NK-92 treated with Interleukin-12 subunit alpha and Interleukin-12 subunit beta, amount 100 ng/mL, for 24 hours (cell line): ENCODE measurements at places on chromosomes 13 and 19.

GRCh38 chr19:4386041-4386782, 14.1 kb downstream of the SH3GL1 start:
- no peak for DNase-seq

DNA sequence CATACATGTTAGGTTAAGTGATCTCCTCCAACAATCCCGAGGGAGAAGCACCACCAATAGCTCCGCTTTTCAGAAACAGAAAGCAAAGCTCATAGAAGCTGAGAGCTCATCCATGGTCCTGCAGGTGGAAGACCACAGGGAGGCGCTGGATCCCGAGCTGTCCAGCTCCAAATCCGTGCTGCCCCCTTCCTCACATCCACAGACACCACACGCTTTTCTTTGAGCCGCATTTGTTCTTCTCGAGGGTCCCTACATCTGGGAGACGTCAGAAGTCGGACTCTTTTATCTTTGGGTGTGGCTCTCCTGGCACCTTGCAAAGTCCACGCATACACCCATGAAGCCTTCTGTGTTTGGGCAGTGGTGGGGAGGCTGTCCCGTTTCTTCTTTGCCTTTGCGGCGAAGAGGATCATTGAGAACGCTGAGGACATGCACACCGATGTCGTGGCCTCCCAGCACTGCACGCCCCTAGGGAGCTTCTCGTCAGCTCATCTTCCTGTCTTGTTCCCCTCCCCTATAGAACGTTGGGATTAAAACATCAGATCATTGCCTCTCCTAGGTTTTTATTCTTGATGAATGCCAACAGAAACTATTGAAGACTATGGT, 184.8 kb downstream of the TEX29 start:
- no peak for DNase-seq

DNA sequence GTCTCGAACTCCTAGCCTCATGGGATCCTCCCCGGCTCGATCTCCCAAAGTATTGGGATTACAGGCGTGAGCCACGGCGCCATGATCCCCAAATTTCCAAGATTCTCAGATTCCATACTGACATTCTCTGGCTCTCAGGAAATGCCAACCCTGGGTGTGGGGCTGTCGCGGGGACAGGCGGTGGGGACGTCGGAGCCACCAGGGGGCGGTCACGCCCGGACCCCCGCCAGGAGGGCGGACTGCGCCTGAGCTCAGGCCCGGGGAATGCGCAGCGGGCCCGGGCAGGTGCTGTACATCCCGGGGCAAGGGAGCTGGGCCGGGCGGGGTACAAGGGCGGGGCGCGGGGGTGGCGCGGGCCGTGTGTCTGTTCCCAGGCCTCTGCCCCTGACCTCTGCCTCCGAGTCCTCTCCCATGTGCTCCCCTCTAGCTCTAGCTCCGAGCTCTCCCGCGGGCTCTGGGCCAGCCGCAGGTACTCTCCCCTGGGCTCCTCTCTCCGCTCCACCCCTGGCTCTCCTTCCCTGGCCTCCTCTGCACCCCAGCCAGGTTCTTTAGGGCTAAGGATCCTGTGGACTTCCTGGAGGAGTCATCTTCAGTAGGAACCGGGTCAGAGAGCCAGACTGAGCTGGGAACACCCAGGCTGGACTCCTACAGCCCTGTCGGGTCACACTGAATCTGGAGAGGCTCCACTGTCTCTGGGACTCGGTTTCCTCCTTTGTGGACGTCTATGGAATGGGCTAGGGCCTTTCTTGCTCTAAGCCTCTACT, 2.4 kb downstream of the PPP1R13L start:
- DNase-seq, result no peak

DNA sequence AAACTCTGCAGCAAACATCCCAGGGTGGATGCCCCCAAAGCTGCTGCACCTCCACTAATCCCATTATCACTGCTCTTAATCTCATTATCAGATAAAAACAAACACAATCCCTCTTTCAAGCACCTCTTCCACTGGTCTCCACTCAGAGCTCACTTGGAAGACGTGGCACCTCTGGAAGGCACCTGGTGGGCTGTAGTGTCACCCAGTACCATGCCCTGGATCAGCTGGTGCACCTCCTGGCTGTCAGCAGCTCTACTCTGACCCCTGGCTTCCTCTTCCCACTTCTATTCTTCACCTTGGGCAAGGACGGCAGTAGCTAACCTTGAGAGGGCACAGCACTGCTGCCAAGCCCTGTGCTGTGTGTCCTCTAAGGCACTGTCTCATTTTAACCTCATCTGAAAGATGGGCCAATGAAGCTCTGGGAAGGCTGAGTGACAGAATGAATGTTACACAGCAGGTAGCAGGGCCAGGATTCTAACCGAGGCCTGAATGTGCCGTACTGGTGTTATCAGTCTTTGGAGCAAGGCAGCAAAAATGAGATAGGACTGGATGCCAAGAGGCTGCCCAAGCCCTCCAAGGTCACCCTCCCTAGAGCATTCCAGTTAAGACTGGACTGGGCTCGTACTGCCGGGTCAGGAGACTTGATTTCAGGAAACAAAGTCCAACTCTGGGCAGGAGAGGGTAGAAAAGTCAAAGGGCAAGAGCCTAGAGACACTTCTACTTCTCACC, 7.4 kb downstream of the BRD4 start:
- DNase-seq, result no peak

DNA sequence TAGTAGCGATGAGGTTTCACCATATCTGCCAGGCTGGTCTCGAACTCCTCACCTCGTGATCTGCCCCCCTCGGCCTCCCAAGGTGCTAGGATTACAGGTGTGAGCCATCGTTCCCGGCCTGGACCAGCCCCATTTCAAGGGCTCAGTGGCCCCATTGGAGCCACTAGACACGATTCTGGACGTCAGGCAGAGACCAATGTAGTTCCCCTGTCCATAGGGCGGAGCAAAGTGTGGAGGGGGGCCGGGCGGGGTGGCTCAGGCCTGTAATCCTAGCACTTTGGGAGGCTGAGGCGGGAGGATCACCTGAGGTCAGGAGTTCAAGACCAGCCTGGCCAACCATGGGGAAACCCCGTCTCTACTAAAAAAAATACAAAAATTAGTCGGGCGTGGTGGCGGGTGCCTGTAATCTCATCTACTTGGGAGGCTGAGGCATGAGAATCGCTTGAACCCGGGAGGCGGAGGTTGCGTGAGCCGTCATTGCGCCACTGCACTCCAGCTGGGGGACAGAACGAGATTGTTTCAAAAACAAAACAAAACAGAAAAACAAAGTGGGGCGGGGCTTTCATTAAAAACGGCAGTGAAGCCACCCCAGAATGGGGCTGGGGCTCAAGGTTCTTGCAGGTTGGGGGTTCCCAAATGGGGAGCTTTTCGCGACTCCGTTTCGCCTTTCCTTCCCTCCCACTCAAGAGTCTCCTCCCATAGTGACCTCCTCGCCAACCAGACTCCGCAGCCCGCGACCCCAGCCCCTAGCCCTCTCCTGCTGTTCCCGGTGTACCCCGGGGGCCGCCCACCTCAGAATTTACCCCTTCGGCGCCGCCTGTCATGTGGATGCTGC, 758 bp upstream of the TECR start:
- DNase-seq, result no peak

GRCh38 chr13:79780240-79780639, 299.3 kb downstream of the NDFIP2 start:
- no peak for DNase-seq

DNA sequence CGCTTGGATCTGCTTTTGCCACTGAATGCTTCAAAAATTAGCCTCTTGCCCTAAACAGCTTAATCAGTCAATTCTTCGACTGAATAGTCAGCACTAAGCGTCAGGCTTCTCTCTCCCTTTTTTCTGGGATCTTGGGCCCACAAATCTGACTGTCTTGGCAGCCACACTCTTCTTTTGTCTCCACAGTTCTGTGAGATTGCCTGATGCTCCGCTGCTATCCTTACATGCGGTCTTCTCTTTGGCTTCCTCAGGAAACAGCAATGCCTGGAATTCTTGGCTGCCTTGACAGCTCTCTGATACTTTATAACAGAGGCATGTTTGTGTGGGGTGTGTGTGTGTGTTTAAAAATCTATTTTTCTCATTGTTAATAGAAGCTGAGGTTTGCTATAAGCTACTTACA, 32.6 kb downstream of the ERCC5 start:
- DNase-seq, result no peak

- DNase-seq, result no peak
Measured at GRCh38 chr13:48738311-48738710, 84.6 kb downstream of the CYSLTR2 start.

GRCh38 chr19:48668761-48669160, 4.1 kb downstream of the NTN5 start:
- DNase-seq, result no peak

DNA sequence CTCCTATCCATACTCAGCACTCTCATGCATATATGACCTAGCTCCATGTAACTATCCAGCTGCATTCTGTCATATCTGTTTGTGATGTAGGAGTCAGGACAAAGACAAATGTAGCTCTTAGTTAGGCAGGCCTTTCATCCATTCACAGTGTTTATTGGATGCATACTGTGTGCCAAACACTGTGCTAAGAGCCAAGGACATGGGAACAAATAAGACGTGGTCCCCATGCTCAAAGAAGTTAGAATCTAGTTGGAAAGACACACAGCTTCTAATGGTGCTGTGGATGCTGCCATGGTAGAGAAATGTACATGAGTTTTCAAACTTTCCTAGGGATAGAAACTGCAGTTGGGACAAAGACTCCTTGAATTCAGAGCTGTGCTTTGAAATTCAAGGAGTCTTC, 31.7 kb upstream of the IL17D start:
- no peak for DNase-seq

DNA sequence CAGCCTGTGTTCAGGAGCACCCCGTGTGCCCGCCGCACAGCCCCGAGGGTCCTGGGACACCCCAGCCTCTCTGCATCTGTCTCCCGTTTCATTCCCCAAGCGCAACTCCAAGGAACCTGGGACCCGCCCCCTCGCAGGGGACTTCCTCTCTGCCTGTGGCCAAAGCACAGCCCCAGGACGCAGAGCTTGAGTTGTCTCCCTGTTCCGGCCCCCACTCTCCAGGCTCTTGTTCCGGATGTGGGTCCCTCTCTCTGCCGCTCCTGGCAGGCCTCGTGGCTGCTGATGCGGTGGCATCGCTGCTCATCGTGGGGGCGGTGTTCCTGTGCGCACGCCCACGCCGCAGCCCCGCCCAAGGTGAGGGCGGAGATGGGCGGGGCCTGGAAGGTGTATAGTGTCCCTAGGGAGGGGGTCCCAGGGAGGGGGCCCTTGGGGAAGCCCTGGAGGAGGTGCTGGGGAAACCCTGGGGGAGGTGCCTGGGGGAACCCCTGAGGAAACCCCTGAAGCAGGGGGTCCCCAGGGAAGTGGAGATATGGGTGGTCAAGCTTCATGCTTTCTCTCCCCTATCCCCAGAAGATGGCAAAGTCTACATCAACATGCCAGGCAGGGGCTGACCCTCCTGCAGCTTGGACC, 1.3 kb downstream of the HCST start:
- peak; percentile 94 for DNase-seq

GRCh38 chr19:15562861-15563260, 52.2 kb upstream of the CYP4F8 start:
- DNase-seq, result no peak

DNA sequence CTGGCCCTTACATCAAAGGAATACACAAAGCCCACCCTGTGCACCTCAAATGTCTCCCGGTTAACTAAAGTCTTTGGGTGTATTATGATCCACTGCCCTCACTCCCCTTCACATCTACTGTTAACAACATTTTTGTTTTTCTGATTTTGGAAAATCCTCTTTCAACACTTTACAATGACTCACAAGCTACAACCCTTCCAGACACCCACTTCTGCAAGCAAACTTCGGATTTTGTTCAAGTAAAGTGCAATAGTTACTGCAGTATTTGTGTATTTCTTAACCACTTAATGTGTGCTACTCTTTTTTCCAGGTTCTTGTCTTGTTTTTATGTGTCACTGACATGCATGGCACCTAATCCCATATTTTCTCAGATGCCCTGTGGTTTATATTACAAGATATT, 101.1 kb downstream of the EDNRB start:
- DNase-seq, result no peak

- peak; percentile 47 for DNase-seq
Measured at GRCh38 chr19:46924874-46925547, 64.2 kb downstream of the ARHGAP35 start.

- no peak for DNase-seq
Measured at GRCh38 chr13:44274771-44275205, 98.8 kb upstream of the SERP2 start.

GRCh38 chr19:40693150-40693788, 2.8 kb upstream of the NUMBL start:
- DNase-seq, result no peak

- DNase-seq, result no peak
Measured at GRCh38 chr13:82751206-82751605, 1131.1 kb downstream of the SLITRK1 start.

- no peak for DNase-seq
Measured at GRCh38 chr19:48398102-48398374, 4.6 kb downstream of the GRIN2D start.

DNA sequence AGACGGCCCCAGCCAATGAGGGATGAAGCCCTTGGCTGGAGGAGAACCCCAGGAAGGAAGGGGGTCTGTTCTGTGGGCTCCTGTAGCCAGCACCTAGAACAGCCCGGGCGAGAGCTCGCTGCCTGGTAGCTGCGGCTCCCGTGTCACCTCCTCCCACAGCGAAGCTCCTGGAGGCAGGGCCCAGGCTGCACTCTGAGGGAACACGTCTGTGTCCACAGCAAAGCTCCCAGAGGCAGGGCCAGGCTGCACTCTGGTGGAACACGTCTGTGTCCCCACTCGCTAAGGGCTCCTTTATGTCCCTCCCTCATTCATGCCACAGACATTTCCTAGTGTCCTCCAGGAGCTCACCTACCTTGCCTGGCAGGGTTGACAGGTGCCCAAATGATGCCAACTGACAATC, 8.4 kb downstream of the TRAPPC6A start:
- DNase-seq, result no peak

DNA sequence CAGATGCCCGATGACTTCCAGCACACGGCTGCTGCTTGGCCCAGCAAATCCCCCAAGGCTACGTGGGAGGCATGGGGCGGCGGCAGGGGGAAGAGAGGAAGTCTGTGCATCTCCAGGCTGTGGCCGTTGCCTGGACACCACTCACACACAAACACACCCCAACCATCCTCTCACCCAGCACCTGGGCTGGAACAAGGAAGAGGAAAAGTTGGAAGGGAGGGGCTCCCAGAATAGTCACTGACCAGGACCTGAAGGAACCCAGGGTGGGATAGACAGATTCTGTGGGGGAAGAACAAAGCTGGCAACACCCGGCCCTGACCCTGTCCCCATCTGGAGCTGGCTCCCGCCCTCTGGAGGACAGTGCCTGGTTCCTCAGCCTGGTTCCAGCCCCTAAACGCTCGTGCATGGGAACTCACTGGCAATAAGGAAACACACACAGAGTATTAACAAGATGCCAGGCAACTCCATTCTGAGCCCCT, 11.2 kb downstream of the PPP6R1 start:
- no peak for DNase-seq
